ENCODE measurements at places on chromosomes 3 and 15.

DNA sequence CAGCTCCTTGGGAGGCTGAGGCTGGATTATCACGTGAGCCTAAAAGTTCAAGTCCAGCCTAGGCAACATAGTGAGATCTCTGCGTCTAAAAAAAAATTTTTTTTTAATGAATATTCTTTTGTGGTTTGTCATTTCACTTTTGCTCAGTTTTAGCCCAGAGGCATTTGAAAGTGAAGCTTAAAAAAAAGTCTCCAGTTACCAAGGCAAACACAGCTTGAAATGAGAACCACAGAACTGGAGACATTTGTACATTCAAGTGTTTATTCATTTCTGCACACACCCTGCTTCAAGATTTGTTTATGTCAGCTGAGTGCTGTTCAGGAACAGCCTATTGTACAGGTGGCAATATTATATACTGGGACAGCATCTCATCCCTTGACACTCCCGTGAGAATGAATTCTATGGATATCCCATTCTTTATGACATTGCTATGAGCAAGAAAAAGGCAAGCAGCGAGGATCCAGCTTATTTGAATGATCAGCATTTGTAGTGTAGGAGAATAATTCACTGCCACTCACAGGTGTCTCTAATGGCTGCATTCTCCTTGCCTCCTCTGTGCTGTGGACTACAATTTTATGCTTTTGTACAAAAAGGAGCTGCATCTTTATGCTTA, 444.8 kb upstream of the GRM7 start:
- DNase-seq: no peak

DNA sequence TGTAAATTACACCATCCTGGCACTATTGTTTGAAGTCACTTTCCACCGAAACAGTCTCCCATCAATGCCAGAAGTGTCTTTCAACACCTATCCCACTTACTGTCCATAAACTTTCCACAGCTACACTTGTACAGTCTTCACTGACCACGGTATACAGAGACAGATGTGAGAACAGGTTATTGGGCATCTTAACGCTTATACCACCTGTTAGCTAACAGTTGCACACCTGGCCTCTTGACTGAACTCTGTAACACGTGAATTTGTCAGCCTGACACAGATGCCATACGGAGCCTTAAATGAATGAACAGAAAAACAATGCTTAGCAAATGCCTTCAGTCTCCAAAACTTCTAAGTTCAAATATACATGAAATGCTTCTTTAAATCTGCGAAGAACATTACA, 440.5 kb downstream of the SHQ1 start:
- no peak for DNase-seq

DNA sequence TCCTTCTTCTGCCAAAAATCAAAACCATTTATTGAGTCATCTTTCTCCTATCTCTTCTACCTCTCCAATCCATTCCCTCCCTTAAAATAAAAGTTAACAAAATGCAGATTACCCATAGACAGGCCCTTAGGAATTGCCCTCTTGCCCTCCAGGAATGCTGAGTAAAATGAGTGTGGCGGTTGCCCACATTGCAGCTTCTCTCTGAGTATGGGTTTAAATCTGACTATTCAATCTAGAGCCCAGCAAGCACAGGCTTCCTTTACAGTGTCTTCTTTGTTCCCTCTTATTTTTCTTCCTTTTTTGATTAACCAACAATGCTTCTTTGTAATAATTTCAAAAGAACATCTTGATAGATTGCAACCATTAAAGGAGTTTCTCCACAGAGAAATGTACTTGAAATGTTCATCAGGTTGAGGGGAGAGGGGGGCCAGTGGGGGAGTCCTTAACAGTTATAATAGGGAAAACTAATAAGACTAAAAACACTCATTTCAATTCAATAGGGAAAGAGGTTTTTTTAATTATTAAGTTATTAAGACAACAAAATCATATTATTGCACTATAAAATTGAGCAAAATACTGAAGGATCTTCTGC, 135.3 kb upstream of the LMCD1 start:
- no peak for DNase-seq

- no peak for DNase-seq
Observed at GRCh38 chr15:76196269-76197231, 114.7 kb downstream of the ETFA start.

- no peak for DNase-seq
Observed at GRCh38 chr3:72748659-72749058, 99.6 kb downstream of the SHQ1 start.

- DNase-seq: no peak
Observed at GRCh38 chr3:136414476-136414875, 164.3 kb downstream of the PCCB start.
